Right hindlimb (tissue), 1 donor: ENCODE measurements at places on chromosomes 13 and 19.

- peak; percentile 27 for DNase-seq
Observed at GRCh38 chr13:110266983-110267382, 40.0 kb downstream of the COL4A1 start.

GRCh38 chr13:26051231-26051656 lies 572 bp downstream of the SHISA2 start:
- peak; percentile 62 for DNase-seq

DNA sequence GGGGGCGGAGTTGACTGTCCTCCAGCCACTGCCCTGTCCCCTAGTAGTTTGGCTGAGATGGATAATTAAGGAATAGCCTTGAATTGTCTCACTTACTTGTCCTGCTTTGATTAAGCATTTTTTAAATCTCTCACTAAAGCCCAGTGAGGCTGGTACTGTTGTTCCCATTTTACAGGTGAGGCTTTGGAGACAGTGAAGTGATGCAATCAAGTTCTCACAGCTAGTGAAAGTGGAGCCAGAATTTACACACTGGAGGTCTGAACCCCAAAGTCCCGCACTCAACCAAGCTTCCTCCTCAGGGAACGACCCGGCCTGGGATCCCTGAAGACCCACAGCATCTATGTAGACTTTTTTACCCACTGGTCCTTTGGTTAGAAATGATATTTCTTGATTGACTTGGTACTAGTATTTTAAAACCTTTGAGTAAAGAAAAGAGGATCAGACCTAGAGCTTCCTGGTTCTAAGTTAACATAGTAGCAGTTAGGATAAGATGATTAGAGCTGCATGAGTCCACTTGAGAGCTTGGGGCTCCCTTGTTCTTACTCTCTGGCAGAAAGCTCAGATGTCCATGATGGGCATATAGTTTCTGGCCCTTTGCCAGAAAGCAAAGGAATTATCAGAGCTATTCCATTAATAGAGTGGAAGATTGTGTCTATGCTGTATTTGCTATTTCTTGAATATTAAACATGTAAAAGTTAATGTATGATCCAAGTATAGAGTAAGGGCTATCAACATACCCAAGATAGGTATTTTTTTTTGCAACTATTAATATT lies 154.3 kb downstream of the LMO7 start:
- DNase-seq, result no peak

DNA sequence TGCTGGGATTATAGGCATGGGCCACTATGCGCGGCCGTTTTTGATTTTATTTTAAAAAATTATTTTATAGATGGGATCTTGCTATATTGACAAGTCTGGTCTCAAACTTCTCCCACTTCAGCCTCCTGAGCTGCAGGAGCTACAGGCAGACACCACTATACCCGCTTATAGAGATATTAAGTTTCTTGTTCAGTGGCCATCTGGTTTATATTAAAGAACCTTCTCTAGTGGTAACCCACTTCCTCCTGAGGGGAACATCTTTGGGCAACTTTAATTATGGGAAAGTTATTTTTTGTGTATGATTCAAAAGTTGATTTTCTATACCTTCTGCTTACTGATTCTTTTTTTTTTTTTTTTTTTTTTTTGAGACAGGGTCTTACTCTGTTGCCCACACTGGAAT lies 172.7 kb downstream of the KLF5 start:
- DNase-seq, result no peak

GRCh38 chr19:16702123-16702522 lies 17.5 kb upstream of the NWD1 start:
- DNase-seq, result peak; percentile 57
